AG04450 (cell line): ENCODE measurements at places on chromosomes 16 and 17. TPM values are rescaled to one million over a fixed set of nuclear protein-coding genes. Genes with fewer than 3 reads are reported as not detected.

The MYL4 gene
- 0.17 and 0.19 TPM in 2 replicates for polyA plus RNA-seq

The PLEKHH3 gene
- polyA plus RNA-seq = 3.6 and 4.3 TPM in 2 replicates

The MMP2 gene
- 1,281 and 1,465 TPM in 2 replicates for polyA plus RNA-seq

The KRT28 gene
- polyA plus RNA-seq = not detected in 2 replicates

The LYZL6 gene
- not detected in 2 replicates for polyA plus RNA-seq

The AANAT gene
- polyA plus RNA-seq = 0.12 TPM in 1 of 2 replicates, not detected in the other

The GP2 gene
- not detected in 2 replicates for polyA plus RNA-seq

The TBC1D26 gene
- polyA plus RNA-seq = 0.26 TPM in 1 of 2 replicates, not detected in the other

The CDH3 gene
- polyA plus RNA-seq = not detected in 2 replicates

The MMP15 gene
- 0.60 and 0.88 TPM in 2 replicates for polyA plus RNA-seq

The PIRT gene
- polyA plus RNA-seq = not detected in 2 replicates

The DOC2A gene
- polyA plus RNA-seq = 0.22 and 0.46 TPM in 2 replicates

The KRTAP4-6 gene
- not detected in 2 replicates for polyA plus RNA-seq

The CCL1 gene
- not detected in 2 replicates for polyA plus RNA-seq

The RRAD gene
- polyA plus RNA-seq = 1.9 and 2.7 TPM in 2 replicates
